ENCODE measurements at places on chromosomes 6 and 20.

- peak; percentile 34 for DNase-seq
These were observed 747 bp upstream of the TXNDC5 start for GRCh38 chr6:7911345-7911725.

- DNase-seq = peak; percentile 97
These were observed 68.2 kb upstream of the SUPT3H start for GRCh38 chr6:45445749-45446549.

DNA sequence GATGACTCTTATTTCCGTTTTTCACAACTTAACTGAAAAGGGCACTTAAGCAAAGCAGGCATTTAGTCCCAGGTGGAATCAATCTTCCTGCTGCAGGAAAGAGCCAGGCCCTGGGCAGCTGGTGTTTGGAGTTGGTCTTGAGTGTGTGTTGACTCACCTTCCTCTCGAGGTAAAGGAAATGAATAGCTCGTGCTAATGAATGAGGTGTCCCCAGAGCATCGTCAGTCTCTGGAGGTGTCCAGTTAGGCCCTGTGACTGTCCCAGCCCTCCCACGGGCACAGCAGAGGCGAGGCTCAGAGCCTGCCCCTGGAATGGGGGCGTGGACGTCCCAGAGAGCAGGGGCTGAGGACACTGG, 277.7 kb downstream of the NRN1 start:
- no peak for DNase-seq

DNA sequence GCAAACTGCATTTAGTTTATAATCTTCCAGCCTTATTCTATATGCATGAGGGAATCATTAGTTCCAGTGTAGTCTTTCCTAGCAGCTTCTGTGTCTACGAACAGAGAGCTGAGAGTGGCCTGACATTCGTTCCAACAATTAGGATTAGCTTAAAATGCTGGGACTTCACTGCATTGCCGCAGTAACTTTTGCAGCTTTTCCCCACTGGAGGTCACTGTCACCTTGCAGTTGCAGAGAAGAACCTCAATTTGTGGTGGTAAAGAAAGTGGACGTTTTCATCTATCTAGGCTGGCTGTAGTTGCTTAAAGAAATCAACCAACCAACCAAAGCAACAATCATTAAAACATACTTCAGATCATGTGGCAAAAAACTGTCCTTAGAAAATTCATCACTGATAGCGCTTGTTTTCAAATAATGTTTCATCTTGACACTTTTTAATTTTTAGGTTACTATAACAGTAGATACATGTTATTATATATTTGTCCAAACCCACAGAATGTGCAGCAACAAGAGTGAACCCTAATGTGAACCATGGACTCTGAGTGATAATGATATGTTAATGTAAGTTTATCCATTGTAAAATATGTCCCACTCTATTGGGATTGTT, 12.2 kb downstream of the MYLK4 start:
- peak; percentile 32 for DNase-seq

- no peak for DNase-seq
These were observed 191.5 kb downstream of the LRFN2 start for GRCh38 chr6:40395698-40396076.

DNA sequence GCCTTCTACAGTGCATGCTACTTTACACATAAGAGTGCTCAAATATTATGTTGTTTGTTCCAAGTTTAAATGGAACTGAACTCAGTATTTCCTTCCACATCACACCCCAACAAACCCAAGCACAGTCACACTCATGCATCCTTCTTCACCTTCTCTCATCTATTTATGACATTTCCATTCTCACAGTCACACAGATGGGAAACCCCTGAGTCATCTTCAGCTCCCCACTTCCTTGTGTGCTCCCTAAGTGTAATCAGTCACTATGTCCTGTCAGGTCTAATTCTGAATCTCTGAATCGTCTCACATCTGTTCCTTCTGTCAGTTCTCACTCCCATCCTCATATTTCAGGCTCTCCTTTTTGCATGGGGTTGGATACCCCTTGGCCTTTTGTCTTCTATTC, 96.0 kb downstream of the RIMS1 start:
- no peak for DNase-seq

DNA sequence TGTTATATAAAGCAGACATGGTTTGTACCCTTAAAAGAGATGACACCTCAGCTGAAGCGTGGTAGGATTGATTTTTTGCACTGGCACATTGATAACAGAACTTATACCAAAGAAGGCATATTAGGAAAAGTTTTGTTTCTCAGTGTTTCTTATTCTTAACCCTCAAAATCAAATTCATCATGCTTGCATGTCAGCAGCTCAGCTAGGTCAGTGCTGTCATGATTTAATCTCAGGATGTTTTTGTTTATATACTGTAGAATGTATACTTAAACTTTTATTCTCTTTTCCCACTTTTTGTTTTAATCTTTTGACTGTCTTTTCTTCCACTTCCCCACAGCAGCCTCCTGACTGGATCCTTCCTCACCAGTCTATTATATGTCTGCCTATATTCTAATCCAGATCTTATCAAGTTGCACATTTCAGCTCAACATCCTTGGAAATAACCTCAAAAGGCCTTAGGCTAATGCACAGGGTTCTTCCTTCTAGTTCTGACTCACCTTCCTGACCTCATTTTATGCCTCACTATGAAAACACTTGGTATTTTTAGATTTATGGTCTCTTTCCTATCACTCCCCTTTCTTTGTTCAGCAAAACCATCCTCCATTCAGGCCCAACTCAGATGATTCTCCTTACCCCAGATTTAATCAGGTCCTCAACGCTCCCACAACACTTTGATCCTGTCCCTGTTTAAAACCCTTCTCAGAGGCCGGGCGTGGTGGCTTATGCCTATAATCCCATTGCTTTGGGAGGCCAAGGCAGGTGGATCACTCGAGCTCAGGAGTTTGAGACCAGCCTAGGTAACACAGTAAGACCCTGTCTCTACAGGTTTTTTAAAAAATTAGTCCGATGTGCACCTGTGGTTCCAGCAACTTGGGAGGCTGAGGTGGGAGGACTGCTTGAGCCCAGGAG, 7.2 kb downstream of the HEBP2 start:
- DNase-seq = no peak
